ENCODE measurements at places on chromosomes 7 and 10. TPM values are rescaled to one million over a fixed set of nuclear protein-coding genes. Genes with fewer than 3 reads are reported as not detected.
A peak's percentile ranks its signal among the peaks of the same experiment; 100 is the strongest.

Gene CNTNAP2
- total RNA-seq = 0.15 TPM

Gene NEUROG3
- total RNA-seq = not detected

Gene ENTPD1
- total RNA-seq = 6.5 TPM

Gene ZNF511
- total RNA-seq = 50.0 TPM

Gene PDGFA
- total RNA-seq = 27.0 TPM

Gene ACTA2
- total RNA-seq = 95.5 TPM

Gene POLR2J2
- 4.3 TPM for total RNA-seq

GRCh38 chr10:16944986-16945385, 127.8 kb upstream of the RSU1 start:
- DNase-seq = no peak

GRCh38 chr7:4084271-4084670, 597.8 kb upstream of the FOXK1 start:
- DNase-seq = no peak

GRCh38 chr10:42976351-42977031, 100.4 kb upstream of the RET start:
- DNase-seq = no peak

DNA sequence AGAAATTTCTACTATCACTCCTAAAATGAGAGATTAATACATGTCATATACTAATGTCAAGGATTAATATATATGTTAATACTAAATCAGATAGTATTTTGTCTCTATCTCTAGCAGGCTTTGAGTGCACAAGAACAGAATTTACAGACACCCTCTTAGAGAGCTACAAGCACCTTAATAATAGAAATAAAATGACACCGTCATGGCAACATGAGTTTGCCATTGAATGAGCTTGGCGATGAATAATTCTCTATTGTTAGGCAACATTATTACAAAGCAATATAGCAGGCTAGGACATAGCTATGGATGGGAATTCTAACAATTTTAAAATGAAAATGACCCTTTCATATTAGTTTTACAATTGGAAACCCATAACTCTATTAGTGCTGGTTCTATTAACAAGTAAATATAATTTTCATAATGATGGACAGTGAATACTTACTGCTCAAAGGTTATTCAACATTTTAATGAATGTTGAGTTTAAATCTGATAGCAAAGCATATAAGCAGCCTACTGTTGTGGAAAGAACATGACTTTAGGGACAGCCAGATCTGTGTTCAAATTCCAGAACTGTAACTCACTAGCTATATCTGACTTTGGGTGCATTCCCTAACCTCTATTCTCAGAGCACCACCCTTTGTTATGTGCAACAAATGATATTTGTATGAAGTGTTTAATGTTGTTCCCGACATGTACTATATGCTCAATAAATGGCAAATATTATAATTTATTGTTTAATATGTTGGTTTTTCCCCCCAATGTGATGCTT, 184.5 kb upstream of the DKK1 start:
- no peak for DNase-seq

- DNase-seq = no peak
Observed at GRCh38 chr10:127145173-127145572, 51.2 kb downstream of the INSYN2A start.

DNA sequence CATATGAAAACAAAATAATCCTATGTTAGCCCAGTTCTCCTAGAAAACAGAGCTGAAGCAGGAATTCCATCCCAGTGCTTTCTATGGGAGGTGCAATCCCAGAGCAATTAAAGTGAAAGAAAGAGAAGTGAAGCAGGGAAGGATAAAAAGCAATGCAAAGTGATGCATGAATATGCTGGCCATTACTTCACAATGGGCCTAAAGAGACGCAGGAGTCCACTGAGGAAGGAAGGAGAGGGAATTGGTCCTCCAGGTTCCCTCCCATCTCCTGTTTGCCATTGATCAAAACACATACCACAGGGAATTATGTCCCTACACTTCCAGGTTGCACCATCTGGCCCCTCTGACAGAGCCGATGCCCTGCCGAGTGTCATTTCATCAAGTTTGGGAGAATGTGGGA, 392.2 kb upstream of the NFE2L3 start:
- no peak for DNase-seq

- DNase-seq = no peak
Observed at GRCh38 chr7:47734287-47734948, 152.5 kb upstream of the TNS3 start.

DNA sequence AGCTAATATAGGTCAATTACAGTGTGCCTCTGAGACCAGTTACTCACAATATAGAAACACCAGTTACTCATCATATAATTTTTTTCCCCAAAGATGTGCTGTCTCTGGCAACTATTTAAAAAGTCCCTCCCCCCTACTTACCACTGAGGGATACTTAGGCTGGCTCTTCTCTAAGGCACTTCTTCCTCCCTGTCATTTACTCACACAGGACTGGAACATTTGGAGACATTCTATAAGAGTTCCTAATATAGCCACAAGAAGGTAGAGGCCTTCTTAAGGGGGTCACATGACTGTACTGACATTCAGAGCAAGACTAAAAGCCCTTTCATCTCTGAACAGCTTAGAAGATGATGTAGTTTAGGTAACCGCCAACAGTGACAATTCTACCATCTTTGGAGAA, 44.4 kb upstream of the SLIT1 start:
- no peak for DNase-seq

GRCh38 chr10:4533621-4534020, 292.4 kb upstream of the AKR1E2 start:
- DNase-seq = no peak

DNA sequence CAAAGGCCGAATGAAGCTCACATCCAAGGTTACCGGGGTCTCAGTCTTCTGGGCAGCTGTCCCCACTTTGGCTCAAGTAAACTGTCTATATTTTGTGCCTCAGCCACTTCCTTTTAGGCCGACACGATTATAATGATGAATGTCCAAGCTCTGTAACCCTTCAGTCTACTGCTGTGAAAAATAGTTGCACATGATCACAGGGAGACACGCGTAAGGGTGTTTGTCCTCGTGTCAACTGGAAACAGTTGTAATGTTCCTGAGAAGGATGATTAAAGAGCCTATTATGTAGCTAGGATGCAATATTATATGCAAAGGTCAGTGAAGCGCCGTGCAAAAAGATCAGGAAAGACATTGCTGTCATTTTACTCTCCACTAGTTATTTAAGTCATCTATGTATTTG, 559.9 kb downstream of the SDK1 start:
- no peak for DNase-seq

DNA sequence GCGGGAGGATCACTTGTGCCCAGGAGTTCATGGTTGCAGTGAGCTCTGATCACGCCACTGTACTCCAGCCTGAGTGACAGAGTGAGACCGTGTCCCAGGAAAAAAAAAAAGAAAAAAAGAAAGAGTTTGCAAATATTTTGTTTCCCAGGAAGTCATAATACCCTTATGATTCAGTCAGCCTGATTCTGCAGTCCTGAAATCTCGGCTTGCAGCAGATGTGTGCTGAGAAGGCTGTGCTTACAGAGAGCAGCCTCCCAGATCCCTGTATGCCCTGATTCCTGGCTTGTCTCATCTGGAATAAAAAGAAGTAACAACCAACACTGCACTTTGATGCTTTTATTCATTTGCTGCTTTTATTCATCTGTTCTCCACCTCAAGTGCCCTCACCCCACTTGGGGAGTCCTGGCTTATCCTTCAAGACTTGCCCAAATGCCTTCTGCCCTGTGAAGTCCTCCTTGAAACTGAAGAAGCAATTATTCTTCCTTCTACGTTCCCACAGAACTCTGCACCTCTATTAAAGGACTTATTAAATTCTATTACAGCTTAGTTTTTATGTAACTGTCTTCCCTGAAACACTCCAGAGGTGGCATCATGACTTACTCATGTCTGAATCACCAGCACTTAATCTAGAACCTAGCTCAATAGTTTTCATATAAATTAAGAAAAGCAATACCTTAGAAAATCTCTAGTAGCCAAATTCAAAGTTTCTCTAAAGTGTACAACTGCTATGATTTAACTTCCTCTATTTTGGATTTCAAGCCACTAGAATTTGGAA, 27.7 kb upstream of the BPGM start:
- DNase-seq = no peak

DNA sequence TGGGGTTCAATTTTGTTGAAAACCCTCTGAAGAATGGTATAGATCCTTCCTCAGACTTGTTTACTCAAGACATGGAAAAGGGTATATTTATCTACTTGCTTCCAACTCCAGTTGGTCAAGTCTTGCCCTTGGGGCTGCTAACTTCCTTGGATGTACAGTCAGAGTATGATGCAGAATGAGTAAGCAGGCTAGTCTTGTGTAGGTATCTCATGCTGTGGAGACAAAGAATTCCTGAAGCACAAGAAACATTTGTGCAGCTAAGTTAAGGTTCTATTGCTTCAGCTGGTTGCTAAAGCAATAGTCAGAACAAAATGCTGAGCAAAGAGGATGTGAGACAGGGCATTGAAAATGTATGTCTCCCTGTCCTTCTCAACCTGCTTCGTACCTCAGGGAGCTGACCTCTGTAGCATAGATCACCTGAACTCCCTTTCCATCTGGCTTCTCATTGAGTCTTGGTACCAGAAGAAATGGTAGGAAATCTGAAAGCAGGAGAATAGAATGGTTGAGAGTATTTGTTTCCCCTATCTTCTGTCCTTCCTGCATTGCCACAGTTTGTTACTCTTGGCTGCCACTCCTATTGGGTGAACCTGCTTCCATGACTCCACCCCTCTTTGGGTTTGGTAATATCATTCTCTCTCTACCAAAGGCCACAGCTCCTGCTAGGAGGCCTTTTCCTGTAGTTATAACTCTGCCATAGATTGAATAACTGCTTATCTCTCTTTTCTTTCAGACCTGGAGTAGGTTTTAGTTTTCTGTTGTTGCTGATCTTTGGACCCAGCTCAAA, 346.0 kb downstream of the PHF14 start:
- no peak for DNase-seq

DNA sequence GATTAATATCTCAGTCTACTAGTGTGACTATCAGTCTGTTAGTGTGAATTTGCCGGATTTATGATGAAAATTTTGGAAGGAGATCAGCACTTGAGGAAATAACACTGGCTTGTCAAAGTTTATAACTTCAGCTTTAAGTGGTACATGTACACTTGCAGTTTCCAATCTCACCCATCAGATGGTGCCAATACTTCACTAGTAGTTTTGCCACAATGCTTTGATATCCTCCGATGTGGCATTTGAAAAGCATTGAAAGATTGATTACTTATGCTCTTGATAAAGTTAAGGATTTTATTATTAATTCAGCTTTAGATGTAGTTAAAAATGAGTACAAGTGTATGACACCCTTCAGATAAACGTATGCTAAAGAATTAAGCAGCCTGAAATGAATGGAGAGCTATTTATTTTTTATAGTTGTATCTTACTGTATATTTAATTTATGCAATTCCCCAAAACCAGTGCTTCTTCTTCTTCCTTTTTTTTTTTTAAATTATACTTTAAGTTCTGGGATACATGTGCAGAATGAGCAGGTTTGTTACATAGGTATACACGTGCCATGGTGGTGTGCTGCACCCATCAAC, 98.2 kb downstream of the ANLN start:
- DNase-seq = no peak

DNA sequence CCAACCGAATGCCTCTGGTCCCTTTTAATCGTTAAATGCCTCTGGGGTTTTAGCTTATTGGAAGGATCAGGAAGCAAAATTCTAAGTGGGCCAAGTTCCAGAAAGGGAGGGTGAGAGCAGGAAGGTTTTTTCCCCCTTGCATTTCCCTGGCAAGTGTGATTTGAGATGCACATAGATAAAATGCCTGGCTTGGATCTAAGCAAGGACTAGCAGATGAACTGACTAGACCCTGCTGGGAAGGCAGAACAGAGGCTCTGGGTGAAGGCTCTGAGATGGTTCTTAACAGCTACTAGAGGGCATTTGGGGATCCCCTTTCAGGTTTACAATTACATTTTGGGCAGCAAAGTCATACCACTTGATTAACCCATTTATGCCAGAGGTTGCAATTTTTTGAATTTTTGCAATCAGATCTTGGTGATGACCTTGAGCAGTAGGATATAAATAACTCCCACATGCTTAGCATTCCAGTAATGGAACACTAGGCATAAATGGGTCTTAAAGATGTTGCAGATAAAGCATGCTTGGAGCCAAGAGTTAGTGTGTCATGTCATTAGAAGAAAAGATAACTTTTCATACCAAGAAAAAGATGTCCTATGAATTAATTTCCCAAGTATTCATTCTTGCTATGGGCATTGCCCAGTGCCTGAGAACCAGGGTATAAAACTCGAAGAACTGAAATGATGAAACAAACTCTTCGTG, 205.9 kb downstream of the SEC23IP start:
- DNase-seq = no peak

- DNase-seq = no peak
Observed at GRCh38 chr7:35004531-35005095, 32.7 kb downstream of the DPY19L1 start.

DNA sequence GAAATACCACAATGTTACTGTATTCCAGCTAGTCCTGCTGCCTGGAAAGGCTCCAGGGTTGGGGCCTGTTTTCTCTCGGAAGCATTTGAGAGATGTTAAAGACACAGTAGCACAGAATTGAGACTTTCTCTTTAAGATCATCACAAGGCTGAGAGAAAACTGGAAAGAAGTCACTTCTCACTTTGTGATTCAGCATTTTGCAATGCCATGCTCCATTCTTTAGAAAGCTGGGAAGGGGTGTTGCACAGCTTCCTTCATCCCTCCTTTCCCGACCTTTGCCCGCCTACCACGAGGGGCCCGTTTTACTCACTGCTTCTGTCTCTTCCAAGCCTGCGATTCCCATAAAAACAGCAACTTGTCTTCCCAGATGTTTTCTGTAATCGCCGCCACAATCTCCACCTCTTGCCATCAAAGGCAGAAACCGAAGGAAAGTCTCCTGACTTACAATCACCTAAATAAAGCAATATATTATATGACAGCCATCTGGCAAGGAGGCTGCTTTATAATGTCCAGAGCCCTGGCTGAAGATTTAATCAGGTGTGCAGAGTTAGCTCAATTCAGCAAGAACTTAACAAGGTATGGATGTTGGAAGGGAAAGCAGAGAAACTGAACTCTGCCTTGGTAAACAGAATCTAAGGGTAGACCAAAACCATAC, 18.9 kb downstream of the NOD1 start:
- DNase-seq = peak; percentile 46

GRCh38 chr7:31049005-31049765, 2.9 kb upstream of the ADCYAP1R1 start:
- DNase-seq = no peak

DNA sequence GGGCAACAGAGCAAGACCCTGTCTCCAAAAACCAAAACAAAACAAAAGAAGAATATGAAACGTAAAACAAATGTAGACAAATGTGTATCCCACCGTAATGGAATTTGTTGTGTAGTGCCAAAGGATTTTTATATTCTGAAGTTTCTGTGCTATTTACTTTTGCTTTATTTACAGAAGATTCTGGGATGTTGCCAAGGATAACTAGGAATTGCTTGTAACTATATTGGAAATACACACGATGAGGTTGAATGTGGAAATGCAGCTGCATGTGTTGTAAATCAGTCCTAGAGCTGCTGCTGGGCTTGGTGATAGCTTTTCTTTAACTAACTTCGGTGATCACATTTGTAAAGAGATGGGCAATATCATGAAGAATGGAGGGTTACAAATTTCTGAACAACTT, 39.5 kb downstream of the GALNT17 start:
- DNase-seq = no peak
